Esophagus squamous epithelium (tissue), 5 donors: ENCODE measurements at places on chromosomes 4 and X. TPM values are rescaled to one million over a fixed set of nuclear protein-coding genes. Genes with fewer than 3 reads are reported as not detected.

DNA sequence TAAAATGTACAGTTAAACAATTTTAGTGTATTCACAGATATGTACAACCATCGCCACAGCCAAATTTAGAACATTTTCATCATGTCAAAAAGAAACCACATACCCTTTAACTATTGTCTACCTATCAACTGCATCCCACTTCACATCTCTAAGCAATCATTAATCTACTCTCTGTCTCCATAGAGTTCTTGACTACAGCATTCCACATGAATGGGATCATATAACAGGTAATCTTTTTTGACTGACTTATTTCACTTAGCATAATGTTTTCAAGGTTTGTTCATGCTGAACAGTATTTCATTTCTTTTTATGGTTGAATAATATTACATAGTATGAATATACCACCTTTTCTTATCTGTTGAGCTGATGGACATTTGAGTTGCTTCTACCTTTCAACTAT is 281.4 kb upstream of the EDA2R start:
- DNase-seq = no peak

Gene GPR34
- total RNA-seq = 17.2 TPM

GRCh38 chrX:13194291-13195103 is 125.4 kb downstream of the ATXN3L start:
- DNase-seq = no peak

Gene CCKAR
- total RNA-seq = not detected

DNA sequence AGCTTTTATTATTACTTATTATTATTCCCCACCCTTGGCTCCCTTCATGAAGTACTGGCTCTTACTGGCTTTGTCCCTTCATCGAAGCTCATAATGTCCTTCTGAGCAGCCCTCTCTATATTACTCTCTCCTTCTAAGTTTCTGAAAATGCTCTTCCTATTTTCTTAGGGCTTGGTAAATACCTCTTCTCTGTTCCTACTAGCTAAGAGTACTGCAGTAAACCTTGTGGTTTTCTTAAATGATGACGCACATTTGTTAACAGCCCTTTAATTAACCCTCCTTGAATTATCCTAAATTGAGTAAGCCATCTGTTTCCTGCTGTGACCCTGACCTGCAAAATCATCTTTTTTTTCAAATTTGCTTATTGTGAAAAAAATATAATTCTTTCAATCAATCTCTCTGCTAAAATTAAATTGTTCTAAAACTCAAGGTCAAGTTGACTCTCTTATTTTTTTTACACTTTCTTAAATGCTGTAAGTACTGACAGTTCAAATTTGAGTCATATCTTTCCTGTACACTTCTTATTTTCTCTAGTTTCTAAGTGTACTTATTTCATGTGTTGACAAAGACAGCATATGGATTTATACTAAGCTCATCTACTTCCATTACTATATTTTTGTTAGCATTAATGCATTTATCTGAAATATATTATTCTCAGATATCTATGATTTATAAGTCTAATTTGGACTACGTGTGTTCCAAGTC is 148.9 kb downstream of the ADAM29 start:
- no peak for DNase-seq

DNA sequence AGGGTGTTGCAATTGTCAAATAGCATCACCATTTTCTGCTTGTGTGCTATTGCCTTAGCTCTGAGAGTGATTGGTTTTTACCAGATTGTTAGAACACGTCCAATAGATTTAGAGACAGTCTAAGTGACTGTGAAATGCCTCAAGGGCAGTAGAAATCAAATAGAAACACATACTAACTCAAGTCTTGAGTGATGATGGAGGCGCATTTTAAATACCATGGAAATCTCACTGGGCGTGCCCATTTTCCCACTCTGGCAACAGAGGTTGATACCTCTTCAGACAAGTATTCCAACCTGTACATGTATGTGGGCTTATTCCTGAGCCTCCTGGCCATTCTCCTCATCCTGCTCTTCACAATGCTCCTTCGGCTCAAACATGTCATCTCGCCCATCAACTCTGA is 7.2 kb downstream of the SERTM2 start:
- DNase-seq = no peak

DNA sequence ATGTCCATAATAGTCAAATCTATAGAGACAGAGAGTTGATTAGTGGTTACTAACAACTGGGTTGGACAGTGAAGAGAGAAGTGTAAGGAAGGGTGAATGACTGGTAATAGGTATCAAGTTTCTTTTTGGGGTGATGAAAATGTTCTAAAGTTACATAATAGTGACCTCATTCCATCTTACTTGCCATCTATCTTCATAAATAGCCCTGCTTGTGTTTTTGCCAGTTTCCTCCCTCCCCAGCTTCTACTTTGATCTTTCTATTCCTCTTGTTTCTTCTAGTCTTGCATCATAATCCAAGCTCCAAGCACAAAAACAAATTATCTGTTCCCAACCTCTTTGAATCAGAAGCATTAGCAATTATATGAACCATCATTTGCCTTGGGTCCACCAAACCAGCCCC is 40.2 kb upstream of the TET2 start:
- no peak for DNase-seq

GRCh38 chr4:41795796-41796385 is 47.4 kb upstream of the PHOX2B start:
- no peak for DNase-seq

GRCh38 chr4:153916273-153916755 is 127.4 kb upstream of the SFRP2 start:
- DNase-seq = no peak

Gene GASK1B
- total RNA-seq = 23.7 TPM

Gene SLC4A4
- 2.1 TPM for total RNA-seq

GRCh38 chr4:104163820-104164219 is 330.9 kb downstream of the CXXC4 start:
- DNase-seq = no peak
